ENCODE measurements at places on chromosomes 7 and 10. TPM values are rescaled to one million over a fixed set of nuclear protein-coding genes. Genes with fewer than 3 reads are reported as not detected.
A peak's percentile ranks its signal among the peaks of the same experiment; 100 is the strongest.

DNA sequence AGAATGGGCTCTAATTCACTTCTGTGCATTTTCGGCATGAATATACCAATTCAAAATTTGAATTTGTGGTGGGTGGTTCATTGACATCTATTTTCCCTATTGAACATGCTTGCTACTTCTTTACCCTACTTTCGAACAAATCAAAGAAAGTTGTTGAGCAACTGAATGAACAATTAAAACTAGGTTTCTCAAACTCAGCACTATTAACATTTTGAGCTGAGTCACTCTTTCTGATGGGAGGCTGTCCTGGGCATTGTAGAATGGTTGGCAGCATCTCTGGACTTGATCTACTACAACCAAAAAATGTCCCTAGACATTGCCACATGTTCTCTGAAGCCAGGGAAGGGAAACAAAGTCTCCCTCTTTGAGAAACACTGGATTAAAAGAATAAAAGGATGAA, 116.7 kb downstream of the COL28A1 start:
- peak; percentile 23 for DNase-seq

The ANKRD2 gene
- total RNA-seq: 0.26 TPM

The AKR1C4 gene
- not detected for total RNA-seq

DNA sequence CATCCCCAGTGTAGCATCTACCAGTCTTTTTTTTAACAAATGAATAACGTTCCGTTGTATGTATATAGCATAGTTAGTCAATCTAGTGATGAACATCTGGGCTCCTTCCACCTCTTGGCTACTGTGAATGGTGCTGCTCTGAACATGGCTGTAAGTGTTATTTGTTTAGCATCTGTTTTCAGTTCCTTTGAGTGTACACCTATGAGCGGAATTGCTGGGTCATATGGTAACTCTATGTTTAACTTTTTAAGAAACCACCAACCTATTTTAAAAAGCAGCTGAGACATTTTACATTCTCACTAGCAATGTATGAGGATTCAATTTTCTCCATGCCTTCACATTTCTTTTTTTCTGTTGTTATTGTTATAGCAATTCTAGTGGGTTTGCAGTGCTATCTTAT, 178.2 kb downstream of the DNAJC1 start:
- no peak for DNase-seq

The TEX47 gene
- total RNA-seq: not detected

The CPVL gene
- not detected for total RNA-seq

- DNase-seq: no peak
These were observed 1.1 kb upstream of the SFTPA2 start for GRCh38 chr10:79561257-79561656.

GRCh38 chr7:25358926-25359325, 130.6 kb upstream of the NPVF start:
- no peak for DNase-seq

DNA sequence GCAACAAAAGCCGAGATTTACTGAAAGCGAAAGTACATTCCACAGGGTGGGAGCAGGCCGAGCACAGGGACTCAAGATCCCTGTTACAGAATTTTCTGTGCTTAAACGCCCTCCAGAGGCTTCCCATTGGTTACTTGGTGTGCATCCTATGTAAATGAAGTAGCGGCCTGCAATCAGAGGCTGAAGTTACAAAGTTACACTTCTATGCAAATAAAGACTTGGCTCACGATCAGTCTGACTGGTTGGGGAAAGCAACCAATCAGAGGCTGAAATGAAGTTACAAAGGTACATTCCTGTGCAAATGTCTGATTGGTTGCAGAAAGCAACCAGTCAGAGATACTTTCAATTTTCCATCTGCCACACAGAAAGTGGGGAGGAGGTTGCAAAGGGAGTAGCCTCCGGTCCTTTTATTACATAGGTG, 4.1 kb downstream of the ACBD7 start:
- peak; percentile 92 for DNase-seq

DNA sequence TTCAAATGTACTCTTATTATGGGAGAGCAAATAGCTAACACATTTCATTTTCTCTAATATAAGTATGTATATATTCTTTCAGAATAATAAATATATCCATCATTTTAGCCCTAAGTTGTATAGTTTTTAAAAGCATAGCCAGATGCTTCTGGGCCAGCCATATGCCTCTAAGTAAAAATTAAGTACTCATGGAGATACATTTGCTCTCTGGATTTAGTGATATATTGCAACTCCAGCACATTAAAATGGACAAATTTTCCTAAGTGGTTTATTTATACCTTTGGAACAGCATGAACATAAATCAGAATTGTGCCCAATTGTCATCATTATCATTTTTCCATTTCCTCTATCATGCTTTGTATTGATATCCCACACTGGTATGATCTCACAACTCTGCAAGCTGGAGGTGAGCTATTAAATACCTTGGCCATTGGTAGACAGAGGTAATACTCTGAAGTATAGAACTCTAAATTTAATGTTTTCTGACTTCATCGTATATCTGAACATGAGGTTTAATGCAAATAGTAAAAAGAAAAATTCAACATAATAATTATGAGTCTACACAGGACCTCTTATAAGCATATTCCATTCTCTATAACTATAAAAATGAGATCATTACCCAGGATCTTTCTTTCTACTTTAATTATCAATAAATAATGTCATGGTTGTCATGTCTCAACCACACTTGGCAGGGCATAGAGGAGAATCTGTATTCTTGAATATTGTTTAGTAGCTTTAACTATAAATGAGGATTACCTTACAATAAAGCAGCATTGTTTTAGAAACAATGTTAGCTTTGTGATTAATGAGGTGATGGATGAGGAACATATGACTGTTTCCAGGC, 90.8 kb downstream of the AGMO start:
- no peak for DNase-seq

GRCh38 chr10:76998451-76998850, 639.2 kb downstream of the KCNMA1 start:
- DNase-seq: no peak

DNA sequence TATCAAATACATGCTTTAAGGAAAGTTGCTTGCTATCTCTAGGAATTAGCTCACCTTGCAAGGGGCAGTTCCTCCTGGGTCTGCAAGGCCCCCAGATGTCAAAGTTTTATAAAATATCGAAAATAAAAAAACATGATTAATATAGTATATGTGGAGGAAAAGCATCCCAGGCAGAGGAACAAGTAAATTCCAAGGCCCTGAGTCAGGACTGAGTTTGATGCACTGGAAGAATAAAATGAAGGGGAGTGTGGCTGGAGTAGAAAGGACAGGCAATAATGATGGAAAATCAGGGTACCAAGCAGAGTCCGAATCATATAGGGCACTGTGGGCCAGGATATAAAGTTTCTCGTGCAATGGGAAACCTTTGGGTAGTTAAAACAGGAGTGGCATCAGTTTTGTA, 112.4 kb upstream of the EEPD1 start:
- DNase-seq: peak; percentile 21

The OR2A1 gene
- total RNA-seq: not detected

GRCh38 chr10:30172673-30173072, 113.3 kb upstream of the JCAD start:
- DNase-seq: no peak

The HNRNPF gene
- total RNA-seq: 351 TPM

The NEUROD6 gene
- not detected for total RNA-seq

DNA sequence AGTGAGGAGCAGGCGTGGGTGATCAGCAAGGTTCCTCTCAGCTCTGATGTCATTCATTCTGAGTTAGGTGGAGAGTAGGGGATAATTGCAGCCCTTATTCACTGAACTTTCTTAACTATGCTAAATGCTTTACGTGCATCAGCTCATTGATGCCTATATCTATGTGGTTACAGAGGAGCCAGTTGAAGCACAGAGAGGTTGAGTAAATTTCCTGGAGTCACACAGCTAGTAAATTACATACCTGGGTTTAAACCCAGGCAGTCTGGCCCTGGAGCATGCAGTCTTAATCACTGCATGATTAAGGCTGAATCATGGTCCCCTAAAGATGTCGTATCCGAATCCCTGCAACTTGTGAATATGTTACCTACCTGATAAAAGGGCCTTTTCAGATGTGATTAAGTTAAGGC, 99.6 kb downstream of the GRK5 start:
- DNase-seq: peak; percentile 83

The CYP3A4 gene
- total RNA-seq: not detected

Data from bronchial epithelial cell (primary cell).